AML-193 (cell line): ENCODE measurements at places on chromosomes 6 and 20.

DNA sequence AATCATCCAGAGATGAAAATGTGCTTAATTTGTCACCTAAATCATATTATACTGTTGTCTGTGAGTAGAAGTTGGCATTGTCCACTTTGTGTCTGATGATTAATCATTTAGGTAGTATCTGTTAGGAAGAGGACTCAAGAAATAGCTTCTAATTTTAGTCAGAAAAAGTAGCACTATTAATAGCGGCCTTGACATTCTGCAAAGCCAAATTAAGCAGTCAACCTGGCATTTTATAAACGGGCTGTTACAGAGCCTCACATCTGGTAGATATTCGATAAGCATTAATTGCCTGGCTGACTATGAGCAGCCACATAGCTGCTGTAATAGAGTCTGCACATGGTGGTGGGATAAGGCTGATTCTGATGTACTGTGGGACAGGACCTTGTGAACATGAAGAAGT lies 99.5 kb downstream of the KLHL32 start:
- no peak for DNase-seq

GRCh38 chr6:93644611-93645010 lies 225.3 kb upstream of the EPHA7 start:
- DNase-seq = no peak

GRCh38 chr6:22582417-22583205 lies 13.2 kb downstream of the HDGFL1 start:
- DNase-seq = no peak

DNA sequence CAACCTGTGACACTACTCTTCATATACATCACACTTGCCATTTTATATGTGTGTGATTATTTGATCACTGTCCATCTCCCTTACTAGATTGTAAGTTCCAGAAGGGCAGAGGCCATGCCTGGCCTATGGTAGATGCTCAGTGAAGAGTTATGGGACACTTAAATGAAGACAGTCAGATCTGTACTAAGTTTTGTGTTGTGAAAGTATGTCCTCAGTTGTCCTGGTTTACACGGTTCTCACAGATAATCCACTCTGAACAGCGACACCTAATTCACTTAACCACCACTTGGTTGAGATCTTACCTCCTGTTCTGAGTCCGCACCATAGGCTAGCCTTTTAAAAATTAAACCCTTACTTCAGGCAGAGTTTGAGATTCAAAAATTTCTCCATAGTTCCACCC lies 434.1 kb upstream of the SOX4 start:
- DNase-seq = no peak

DNA sequence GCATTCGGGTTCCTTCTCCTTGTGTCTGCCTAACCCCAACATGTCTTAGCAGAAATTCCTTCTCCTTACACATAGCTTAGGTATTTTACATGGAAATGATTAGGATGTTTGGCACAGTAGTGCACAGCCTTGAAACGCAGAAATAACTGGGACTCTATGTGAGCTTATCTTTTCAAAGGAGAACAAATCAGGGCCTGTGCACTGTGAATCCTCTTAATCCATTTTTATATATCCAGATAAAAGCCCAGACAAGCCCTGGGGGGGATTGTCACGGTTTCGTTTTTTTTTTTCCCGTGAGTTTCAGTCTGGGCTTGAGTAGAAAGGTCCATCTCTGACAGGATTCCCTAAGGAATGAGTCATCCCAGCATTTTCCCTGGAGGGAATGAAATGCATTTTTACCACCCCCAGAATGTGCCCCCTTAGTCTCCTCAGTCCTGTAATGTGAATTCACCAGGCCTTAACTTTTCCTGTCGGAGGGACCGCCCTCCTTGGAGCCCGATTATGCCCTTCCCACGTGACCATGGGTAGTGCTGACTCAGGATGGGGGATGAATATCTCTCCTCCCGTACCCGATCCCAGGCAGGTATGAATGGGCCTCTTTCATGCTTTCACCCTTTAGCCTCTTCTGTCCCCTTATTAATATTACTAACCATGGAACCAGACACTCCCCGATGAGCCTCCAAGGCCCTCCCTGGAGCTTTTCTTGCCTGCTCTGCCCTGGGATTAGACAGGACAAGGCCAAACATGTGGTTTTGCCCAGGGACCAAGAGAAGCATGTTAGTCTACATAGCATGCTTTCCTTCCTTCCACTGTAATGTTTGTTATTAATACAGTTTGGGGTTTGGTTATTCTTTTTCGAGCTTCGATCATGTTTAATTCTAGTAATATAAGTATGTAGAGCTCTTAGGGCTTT lies 23.9 kb upstream of the NAA20 start:
- DNase-seq = no peak

DNA sequence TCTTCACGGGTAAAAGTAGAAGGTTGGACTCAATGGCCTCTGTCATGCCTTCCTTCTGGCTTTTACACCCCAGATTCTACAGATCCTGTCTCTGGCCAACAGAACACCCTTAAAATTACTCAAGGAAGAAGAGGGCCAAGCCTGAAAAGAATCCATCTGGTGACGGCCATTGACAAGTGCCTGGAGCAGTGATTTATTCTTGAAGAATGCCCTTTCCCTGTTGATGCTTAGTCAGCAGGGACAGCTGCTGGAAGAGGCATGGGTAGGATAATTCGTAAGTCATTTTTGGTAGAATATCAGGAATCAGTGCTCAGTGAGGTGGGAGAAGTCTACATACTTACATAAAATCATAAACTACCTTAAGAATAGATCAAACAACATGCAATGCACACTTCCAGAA lies 397.9 kb downstream of the SAMD5 start:
- no peak for DNase-seq

DNA sequence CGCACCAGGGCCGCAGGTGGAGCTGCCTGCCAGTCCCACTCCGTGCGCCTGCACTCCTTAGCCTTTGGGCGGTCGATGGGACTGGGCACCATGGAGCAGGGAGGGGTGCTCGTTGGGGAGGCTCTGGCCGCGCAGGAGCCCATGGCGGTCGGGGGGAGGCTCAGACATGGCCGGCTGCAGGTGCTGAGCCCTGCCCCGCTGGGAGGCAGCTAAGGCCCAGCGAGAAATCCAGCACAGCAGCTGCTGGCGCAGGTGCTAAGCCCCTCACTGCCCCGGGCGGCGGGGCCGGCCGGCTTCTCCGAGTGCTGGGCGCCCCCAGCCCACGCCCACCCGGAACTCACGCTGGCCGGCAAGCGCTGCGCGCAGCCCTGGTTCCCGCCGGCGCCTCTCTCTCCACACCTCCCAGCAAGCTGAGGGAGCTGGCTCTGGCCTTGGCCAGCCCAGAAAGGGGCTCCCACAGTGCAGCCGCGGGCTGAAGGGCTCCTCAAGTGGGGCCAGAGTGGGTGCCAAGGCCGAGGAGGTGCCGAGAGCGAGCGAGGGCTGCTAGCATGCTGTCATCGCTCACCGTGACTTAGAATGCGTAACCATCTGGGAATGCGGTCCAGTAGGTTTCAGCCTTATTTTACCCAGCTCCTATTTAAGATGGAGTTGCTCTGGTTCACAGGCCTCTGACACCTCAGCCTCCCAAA lies 77.3 kb downstream of the C6orf52 start:
- DNase-seq = no peak

GRCh38 chr6:69647726-69648125 lies 149.1 kb downstream of the LMBRD1 start:
- no peak for DNase-seq

GRCh38 chr20:16312998-16313397 lies 260.2 kb downstream of the KIF16B start:
- no peak for DNase-seq

DNA sequence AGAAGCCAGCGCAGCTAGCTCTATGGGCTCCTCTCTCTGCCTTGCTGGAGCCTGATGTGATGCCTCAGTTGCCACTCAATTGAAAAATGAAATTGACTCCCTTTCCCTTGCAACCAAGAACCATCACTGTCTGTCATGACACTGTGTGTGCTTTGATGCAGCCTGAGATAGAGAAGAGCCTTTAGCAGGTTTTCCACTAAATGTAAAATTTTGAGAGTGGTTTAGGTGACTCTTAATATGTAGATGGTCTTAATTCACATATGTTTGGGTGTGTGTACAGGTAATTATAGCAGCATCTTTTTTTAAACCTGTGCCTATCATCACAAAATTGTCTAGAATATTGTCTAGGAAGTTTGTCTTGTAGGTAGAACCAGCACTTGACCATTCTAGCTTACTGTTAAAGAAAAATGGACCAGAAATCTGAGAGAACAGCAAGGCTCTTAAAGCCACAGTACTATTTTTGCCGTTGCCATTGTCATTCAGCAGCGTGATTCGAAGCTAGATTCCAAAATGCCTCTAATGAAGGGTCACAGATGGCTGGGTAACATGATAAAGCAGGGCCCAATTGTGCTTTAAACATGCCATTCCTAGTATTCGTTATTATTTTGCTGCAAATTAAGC lies 1.3 kb downstream of the ARFGEF3 start:
- DNase-seq = no peak

- DNase-seq = no peak
Measured at GRCh38 chr6:127464161-127464880, 5.1 kb upstream of the KIAA0408 start.

DNA sequence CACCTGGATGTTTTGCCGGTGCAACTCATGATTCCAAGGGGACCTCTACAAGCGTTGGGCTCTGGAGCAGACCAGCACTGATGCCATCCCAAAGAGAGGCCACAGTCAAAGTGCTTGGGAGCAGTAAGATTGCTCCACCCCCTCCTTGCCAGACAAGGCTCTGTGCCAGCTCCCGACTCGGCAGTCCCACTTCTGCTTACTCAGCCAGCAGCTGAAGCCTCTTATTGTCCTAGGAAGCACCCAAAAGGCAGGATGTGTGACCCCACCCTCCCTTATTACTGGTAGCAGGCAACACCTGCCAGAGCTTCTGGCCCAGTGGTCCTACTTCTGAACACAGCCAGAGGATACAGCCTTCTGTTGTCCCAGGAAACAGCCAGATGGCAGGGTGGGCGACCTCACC lies 614.2 kb downstream of the TENT5A start:
- DNase-seq = no peak

GRCh38 chr20:38117205-38117604 lies 47.9 kb downstream of the TGM2 start:
- DNase-seq = no peak

- DNase-seq = peak; percentile 94
Measured at GRCh38 chr20:8073024-8073832, 53.7 kb upstream of the TMX4 start.

DNA sequence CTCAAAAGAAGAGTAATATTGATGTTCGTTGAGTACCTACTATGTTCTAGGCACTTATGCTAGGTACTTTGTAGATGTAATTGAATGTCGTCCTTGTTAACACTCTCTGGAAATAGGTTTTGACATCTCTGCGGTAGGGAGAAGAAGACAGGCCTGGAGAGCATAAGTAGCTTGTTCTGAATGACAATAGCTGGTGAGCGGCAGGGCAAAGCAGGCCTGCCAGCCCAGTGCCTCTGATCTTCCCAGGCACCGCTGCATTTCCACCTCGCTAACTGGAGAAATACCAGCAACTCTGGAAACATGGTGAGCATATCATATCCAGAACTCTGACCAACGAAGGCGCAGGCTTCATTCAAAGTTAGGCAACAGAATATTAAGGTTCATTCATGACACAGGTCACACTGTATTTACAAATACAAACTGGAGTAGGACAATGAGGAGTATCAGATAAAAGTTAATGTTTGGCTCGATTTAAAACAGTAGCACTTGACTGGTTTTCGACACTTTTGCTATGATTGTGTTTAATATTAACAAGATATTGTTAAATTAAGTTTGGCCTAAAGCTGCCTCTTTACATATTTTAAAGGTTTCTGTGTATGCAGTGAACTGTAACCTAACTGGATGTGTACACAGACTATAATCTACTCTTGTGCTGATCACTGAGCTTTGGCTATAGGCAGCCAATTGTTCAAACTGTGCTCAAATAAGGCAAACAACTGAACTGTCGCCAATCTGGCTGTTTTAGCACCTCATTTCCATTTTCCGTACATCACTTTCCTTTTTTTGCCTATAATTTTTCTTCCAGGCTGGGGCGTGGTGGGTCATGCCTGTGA lies 54.1 kb downstream of the PPP1R3G start:
- DNase-seq = no peak

GRCh38 chr20:41361757-41362747 lies 4.6 kb downstream of the EMILIN3 start:
- DNase-seq = no peak

GRCh38 chr6:127266892-127267645 lies 405 bp downstream of the RNF146 start:
- peak; percentile 60 for DNase-seq
